ENCODE measurements at places on chromosomes 13 and 19.

GRCh38 chr19:30309176-30309575 is 63.0 kb upstream of the ZNF536 start:
- DNase-seq, result no peak

- no peak for DNase-seq
Observed at GRCh38 chr13:111484959-111485358, 164.5 kb downstream of the TEX29 start.

DNA sequence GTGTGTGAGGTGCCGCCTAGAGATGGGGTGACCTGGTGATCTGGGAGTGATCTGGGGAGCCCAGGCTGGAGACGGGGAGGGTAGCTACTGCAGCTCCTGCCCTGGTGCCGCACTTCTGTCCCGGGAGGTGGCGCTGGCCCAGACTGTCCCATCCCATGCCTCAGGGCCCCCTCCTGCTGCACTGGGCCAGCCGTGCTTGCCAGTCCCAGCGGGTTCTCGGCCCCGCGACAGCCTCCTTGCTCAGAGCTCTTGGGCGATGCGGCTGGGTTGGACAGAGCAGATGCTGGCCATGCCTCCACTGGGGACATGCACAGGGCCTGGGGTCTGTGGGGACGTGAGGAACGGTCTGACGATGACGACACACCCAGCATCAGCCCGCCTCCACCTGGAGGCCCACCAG is 2.5 kb downstream of the RAX2 start:
- no peak for DNase-seq

GRCh38 chr13:99320693-99321481 is 13.7 kb upstream of the GPR183 start:
- DNase-seq, result no peak

- DNase-seq, result no peak
Observed at GRCh38 chr19:41136636-41137455, 22.6 kb downstream of the CYP2F1 start.

DNA sequence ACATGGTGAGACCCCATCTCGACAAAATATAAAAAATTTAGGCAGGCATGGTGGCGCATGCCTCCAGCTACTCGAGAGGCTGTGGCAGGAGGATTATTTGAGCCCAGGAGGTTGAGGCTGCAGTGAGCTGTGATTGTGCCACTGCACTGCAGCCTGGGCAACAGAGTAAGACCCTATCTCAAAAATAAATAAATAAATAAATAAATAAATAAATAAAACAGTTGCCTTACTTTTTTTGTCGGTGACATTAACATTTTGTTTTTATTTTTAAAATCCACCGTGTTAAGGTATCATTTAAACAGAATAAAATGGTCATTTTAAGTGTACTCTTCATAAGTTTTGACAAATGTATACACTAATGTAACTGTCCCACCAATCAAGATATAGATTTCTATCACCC is 57.0 kb downstream of the RASL11A start:
- DNase-seq, result no peak

GRCh38 chr13:99526549-99526948 is 25.3 kb downstream of the TM9SF2 start:
- no peak for DNase-seq

GRCh38 chr13:73849292-73849691 is 284.9 kb downstream of the KLF12 start:
- peak; percentile 63 for DNase-seq

- no peak for DNase-seq
Observed at GRCh38 chr13:26440111-26440510, 117.4 kb upstream of the WASF3 start.

GRCh38 chr19:12786141-12786870 is 5.0 kb upstream of the JUNB start:
- no peak for DNase-seq

- DNase-seq, result no peak
Observed at GRCh38 chr13:33191425-33192210, 93.9 kb downstream of the STARD13 start.

GRCh38 chr13:32938907-32939306 is 77.3 kb upstream of the KL start:
- DNase-seq, result no peak

- DNase-seq, result no peak
Observed at GRCh38 chr19:47142779-47143178, 12.1 kb downstream of the SAE1 start.

DNA sequence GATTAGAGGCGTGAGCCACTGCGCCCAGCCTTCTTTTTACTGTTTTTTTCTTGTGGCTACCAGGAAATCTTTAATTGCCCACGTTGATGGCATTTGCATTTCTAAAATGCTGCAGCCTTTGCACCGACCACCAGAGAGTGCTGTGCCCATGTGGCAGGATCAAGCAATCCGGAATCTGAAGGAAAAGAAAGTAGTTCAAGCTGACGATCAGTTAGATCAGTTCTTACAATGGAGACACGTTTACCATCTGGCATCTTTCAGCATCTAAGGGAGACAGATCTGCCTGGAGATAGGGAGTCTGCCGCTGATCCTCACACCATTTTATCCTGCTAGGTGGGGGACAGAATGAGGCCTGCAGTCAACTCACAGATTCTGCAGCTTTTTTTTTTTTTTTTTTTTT is 19.9 kb downstream of the TINCR start:
- no peak for DNase-seq

DNA sequence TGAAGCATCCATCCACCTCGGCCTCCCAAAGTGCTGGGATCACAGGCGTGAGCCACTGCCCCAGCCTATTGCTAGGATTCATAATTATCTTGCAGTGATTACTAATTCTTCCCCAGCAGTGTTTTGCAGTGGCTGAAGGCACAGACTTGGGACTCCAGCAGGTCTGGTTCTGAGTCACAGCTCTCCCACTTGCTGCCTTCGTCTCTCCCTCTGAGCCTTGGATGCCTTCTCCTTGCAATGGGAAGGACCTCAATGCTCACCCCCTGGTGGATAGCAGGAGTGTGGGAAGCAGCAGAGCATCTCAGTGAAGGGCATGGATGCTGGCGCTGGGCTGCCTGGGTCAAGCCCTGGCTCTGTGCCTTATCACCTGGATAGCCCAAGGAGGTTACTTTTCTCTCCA is 37.6 kb upstream of the SHKBP1 start:
- no peak for DNase-seq

- no peak for DNase-seq
Observed at GRCh38 chr19:44113784-44114390, 688 bp downstream of the ZNF225 start.

GRCh38 chr13:30882026-30882850 is 23.8 kb upstream of the MEDAG start:
- DNase-seq, result no peak

DNA sequence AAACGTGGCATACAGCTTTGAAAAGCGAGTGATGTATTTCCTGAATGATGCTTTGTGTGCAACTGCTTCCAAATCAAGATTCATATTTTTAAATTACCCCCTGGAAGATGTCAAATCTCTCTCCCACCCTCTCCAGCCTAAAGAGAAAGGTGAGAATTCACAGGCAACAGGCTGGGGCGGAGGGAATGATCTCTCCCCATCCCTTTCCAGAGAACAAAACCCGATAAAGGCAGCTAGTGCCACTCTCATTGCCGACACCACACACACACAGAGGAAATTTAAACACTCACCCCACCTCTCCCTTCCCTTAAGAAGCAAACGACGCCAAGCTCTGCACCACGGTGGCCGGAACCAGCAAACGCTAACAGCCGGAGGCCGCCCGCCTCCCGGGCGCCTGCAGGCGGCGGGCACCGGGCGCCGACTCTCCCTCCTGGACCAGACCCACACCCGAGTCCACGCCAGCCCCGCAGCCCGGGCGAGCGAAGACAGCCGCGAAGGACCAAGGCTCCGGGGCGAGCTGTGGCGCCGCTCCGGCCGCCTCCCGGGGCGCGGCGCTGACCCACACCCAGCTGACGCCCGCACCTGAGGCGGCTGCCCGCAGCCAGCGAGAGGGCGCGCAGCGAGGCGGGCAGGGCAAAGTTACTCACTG is 477 bp downstream of the LNX2 start:
- peak; percentile 70 for DNase-seq

GRCh38 chr19:36668646-36669045 is 2.0 kb upstream of the ZNF461 start:
- DNase-seq, result no peak

- DNase-seq, result no peak
Observed at GRCh38 chr13:85655040-85655439, 144.2 kb downstream of the SLITRK6 start.

- no peak for DNase-seq
Observed at GRCh38 chr19:40249201-40249600, 22.7 kb upstream of the CCNP start.

GRCh38 chr13:46318986-46319385 is 68.1 kb downstream of the RUBCNL start:
- no peak for DNase-seq

DNA sequence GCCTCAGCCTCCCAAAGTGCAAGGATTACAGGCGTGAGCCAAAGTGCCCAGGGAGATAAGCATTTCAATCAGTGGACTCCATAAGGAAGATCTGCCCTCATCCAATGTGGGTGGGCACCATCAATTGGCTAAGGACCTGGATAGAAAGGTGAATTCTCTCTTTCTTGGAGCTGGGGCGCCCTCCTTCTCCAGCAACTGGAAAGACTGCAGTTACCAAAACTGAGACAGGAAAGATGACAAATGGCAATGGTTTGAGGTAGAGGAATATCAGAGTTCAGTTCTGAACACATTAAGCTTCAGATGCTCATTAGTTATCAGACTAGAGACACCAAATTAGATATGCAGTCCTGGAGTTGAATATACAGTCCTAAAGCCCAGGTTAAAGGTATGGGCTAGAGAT is 10.5 kb upstream of the ELF1 start:
- no peak for DNase-seq

DNA sequence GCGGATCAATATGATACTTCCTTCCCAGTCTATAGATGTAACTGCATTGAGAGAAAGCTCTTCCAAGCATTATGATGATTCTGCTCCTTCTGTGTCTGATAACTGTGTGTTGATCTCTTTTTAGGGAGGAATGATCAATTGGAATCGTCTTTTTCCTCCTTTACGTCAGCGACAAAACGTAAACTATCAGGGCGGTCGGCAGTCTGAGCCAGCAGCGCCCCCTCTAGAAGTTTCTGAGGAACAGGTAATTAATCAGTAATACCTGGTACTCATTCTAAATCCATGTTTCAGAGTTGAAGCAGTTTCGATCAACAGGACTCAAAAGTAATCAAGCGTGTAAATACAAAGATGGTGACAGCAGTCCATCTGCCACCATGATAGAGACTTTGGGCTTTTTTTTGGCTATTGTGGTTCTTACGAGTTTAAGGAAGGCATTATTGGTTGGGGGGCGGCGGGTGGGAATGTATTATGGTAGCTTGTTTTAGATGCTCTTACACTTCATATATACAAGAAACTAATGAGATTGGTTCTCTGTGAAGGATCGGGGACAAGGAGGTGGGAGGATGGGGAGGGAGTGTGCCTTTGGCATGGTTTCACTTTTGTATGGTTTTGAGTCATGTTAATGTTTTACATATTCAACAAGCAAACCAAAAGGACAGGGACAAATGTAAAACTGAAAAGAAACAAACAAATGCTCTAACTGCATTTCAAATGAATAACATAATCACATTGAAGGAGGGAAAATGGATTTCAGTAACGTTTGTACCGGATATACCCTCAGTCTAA is 60.7 kb upstream of the GPR183 start:
- peak; percentile 12 for DNase-seq

GRCh38 chr13:42110410-42111155 is 62.1 kb downstream of the DGKH start:
- DNase-seq, result peak; percentile 28

- peak; percentile 80 for DNase-seq
Observed at GRCh38 chr19:8396563-8397203, 6.5 kb downstream of the RAB11B start.

DNA sequence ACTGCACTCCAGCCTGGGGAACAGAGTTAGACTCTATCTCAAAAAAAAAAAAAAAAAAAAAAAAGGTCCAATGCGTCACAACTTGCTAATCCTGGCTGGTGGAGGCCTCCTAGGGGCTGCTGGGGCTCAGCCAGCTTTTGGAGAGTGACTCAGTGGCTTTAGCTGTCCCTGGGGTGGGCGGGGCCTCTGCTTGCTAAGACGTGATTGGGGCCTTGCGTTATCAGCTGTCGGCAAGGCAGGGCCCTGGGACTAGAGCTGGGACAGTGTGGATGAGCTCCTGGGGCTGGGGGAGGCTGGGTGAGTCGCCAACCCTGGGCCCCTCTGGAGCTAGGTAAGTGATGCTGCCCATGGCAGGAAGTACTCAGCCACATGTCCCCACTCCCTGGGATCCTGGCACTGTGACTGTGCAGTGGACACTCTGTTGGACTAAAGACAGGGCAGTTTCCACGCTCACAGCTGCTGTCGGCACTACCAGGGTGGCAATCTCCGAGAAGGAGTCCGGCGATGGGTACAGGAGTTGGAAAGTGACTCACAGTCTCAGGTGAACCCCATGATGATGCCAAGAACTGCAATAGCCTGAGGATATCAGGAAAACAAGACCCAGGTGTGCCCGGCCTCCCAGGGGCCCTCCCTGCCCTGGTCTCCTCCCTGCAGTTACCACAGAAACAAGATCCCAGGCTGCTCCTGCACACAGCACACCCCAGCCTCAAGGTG is 32.2 kb downstream of the F2RL3 start:
- DNase-seq, result no peak

- no peak for DNase-seq
Observed at GRCh38 chr19:28948026-28948425, 264.9 kb downstream of the UQCRFS1 start.

DNA sequence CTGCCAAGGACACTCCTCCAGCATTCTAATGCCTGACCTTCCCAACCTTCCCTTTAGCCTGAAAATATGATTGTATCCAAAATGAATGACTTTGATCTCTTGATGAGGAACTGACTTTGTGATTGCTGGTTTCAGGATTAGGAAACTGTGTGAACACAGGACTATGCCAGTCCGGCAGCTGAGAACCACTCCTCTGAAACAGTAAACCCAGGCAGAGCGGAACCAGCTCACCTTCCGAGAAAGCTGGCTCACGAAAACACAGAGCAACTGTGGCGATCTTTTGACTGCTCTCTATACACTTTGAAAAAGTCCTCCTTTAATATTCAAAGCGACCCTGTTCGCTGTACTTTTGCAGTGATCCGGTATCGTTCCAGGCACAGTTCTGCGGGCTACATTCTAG is 258.8 kb upstream of the IRS2 start:
- DNase-seq, result no peak

- no peak for DNase-seq
Observed at GRCh38 chr19:38922482-38922881, 8.1 kb downstream of the SARS2 start.

- DNase-seq, result no peak
Observed at GRCh38 chr13:49265822-49266221, 18.1 kb downstream of the CDADC1 start.
